ENCODE measurements at places on chromosomes 1 and 21.
A peak's percentile ranks its signal among the peaks of the same experiment; 100 is the strongest.

DNA sequence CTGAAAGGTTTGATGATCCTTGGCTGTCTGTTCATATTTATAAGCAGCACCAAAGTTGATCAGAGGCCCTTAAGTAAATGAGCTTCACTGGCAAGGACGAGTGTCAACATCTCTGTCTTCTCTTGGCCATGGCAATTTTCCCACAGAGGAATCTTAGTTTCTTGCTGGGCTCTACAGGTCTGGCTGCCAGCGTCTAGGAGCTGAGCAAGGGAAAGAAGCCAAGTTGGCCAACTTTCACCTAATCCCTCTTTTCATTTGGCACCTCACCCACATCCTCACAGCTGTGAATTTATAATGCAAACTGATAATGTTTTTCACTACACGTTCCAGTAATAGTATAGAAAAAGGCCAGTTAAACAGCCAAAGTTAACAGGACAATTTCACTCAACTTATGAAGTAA, 99.0 kb upstream of the LBR start:
- peak; percentile 37 for DNase-seq

- peak; percentile 66 for DNase-seq
These were observed 59.2 kb upstream of the KCNK2 start for GRCh38 chr1:215023155-215023832.

DNA sequence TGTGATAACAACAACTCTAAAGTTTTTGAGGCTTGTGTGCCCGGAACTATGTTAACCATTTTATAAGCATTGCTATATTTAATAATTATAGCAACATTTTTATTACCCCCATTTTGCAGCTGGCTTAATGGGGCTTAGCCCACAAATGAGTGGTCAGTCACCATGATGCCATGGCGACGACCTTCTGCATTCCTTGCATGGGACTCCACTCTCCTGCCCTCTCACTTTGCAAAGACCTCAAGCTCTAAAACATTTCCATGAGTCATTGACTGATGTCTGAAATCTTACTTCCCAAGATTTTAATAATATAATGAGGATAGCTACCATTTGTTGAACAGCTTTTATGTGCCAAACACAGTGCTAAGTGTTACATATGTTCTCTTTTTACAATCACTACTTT, 15.4 kb downstream of the NGF start:
- no peak for DNase-seq

- no peak for DNase-seq
These were observed 233.9 kb downstream of the DISC1 start for GRCh38 chr1:231860221-231861088.

DNA sequence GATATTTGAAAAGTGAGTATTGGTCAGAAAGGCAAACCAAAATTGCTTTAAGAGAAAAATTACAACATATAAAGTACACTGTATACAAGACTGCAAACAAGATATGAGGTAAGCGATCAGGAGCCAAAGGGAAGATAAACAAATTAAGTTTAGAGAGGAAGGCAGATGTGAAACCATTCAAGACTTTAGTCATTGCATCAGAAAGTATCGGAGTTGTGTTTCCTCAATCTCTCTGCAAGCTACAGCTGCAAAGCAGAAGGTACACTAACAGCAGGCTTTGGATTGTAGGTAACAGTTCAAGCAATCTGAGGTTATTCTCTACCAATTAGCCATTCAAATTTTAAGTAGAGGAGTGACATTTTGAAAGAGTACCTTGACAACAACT, 21.3 kb upstream of the TLCD4 start:
- no peak for DNase-seq

GRCh38 chr1:36947384-36947783, 86.9 kb downstream of the GRIK3 start:
- DNase-seq = no peak

DNA sequence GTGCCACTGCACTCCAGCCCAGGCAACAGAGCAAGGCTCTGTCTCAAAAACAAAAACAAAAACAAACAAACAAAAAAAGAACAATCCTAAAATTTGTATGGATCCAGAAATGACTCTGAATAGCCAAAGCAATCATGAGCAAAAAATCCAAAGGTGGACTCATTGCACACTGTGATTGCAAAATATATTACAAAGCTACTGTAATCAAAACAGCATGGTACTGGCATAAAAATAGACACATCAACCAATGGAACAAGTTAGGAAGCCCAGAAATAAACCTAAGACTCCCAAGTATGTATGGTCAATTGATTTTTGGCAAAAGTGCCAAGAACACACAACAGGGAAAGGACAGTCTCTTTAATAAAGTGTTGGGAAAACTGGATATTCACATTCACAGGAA, 19.9 kb downstream of the ERO1B start:
- no peak for DNase-seq

DNA sequence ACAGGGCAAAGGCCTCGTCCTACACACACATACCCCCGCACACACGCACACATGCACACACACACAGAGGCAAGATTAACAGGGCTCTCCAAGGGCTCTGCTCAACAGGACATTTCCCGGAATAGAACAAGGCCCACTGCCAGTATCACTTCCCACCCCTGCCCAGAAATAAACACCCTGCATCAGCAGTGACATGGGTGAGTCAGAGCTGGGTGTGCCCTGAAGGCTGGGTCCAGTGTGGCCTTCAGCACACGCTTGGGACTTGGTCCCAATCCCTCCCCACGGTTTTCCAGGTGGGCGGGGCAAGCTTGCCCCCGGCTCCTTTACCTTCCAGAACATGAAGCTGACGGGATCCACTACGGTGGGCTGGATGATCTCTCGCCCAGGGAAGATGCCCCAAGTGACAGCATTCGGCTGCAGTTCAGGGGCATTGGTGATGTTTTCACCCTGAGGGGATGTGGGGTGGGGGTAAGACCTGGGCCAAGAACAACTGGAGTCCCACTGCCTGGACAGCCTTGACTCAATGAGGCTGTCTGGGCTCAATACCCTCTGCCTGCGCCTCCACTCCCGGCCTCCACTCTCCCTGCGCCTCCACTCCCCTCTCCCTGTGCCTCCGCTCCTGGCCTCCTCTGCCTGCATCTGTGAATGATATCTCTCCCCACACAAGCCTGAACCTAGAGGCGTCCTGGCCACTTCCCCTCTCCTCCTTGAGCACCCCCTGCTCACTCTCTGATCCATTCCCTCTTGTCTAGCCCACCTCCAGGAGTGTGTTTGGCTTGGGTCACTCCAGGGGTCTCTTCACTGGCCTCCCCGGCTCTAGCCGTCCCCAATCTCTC, 14.7 kb downstream of the MTHFR start:
- DNase-seq = peak; percentile 86

DNA sequence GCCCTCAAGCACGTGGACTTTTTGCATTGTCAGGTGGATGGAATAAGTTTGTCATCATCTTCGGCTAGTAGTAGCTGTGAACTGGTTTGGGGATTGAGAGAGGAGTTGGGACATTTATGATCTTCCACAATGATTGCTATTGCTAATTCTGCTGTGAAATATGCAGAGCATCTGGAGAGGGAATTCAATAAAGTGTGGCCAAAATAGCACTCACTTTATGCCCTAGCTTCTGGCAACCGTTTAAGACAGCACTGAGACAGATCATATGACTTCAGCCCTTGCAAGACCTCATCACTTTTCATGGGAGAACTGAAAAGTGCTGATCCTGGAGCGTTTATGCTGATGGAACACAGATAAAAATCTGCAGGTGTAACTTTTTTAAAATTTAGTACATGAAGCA, 360.8 kb downstream of the GPATCH2 start:
- peak; percentile 70 for DNase-seq

DNA sequence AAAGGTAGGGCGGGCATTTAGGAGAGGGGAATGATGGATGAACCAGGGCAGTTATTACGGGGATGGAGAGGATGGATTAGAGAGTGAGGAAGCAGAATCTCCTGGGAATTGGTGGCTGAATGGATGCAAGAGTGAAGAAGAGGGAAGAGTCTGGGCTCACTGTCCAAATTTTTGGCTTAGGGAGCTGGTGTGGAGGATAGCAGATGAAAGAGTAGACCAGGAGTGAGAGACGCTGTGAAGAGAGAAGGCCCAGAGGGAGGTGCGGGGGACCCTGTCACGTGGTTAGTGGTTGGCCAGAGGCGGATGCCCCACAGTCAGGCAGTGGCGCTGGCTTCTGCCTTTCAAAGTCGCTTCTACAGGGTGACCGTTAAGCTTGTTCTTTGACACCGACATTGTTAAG, 78.4 kb downstream of the PEX14 start:
- DNase-seq = no peak

- DNase-seq = no peak
These were observed 165.0 kb upstream of the EDN2 start for GRCh38 chr1:41649396-41650027.

GRCh38 chr1:92511541-92511940, 24.8 kb upstream of the GFI1 start:
- no peak for DNase-seq

- no peak for DNase-seq
These were observed 7.2 kb upstream of the CRABP2 start for GRCh38 chr1:156712626-156713025.

DNA sequence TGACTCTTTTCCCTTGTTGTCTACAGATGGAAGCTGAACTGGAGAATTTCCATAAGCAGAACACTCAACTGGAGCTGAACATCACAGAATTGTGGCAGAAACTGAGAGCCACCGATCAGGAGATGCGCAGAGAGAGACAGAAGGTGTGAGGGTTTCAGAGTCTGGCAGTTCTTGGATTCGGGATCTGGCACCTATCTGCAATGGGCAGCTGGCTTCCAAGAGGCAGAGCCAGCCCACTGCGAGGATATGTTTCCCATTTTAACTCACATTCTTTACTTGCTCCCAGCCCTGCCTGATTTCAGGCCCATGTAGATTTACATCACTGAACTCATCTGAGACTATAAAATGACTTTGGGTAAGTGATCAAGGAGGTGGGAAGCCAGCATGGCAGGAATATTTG, 37.3 kb upstream of the TMEM125 start:
- no peak for DNase-seq
